ENCODE measurements at places on chromosomes 1 and 21. TPM values are rescaled to one million over a fixed set of nuclear protein-coding genes. Genes with fewer than 3 reads are reported as not detected.

- DNase-seq: no peak
These were observed 420.7 kb upstream of the USP24 start for GRCh38 chr1:55635856-55636255.

GRCh38 chr1:183206538-183207122 is 20.6 kb downstream of the LAMC2 start:
- DNase-seq: no peak

DNA sequence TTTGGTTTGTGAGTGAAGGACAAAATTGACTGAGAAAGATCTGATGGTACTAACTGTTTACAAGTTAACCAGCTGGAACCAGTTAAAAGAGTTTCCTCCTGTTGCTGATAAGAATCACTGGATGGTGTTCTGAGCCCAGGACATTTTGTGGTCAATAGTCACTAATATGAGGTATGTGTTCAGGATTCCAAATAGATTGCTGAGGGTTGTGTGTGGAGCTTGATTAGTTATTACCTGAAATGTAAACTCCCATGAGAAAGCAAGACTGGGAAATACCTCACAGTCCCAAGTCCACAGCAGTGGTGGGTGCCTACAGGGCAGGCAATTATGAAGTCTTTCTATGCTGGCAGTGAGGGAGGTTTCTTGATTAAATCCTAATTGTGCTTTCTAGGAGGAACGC is 164.6 kb downstream of the DNM3 start:
- no peak for DNase-seq

GRCh38 chr1:68287241-68287640 is 54.9 kb upstream of the WLS start:
- DNase-seq: no peak

DNA sequence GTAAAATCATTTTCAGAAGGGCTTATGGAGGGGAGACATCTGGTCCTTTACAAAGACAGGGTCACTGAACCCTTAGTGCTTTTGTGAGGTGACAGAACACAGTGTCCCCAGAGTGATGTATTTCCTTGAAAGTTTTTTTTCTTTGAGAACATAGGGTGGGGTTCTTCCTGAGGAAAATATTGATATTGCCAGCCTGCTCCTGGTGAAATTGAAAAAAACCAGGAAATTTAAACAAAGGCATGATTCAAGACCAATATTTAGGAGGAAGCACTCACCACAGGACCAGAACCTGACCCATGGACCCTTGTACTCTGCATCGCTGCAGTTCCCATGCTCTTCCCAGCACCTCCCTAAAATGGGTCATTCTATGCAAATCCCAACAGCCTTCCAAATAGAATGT is 63.7 kb downstream of the ST6GALNAC3 start:
- no peak for DNase-seq

GRCh38 chr1:203346060-203346768 is 4.7 kb downstream of the FMOD start:
- DNase-seq: no peak

- no peak for DNase-seq
These were observed 3.3 kb upstream of the UTP11 start for GRCh38 chr1:38009088-38009840.

DNA sequence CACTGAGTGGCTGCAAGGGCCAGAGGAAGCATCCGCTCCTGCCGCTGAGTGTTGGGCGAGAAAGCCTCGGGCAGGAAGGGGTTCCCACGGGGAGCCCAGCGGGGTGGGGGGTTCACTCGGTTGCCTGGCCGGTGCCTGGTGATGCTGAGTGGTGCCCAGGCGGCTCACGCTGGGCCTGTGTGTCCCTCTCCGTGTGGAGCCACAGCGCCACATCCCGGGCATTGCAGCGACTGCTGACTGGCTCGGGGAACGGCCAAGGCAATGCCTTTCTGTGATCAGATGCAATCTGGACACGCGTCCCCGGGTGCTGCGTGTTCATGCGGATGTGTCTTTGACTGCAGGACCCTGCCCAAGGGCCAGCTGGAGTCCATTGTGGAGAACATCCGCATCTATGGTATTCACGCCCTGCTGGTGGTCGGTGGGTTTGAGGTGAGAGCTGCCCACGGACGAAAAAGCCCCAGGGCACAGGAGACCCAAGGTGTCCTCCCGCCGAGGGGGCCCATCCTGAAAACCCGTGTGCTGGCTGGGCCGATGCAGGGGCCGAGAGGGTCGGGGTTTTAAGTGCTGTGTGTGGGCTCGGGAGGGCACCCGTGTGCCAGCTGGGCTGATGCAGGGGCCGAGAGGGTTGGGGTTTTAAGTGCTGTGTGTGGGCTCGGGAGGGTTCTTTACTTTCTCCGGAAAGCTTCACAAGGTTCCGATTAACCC is 16.4 kb downstream of the CFAP410 start:
- DNase-seq: no peak

GRCh38 chr1:11514366-11514765 is 35.4 kb downstream of the DISP3 start:
- no peak for DNase-seq

DNA sequence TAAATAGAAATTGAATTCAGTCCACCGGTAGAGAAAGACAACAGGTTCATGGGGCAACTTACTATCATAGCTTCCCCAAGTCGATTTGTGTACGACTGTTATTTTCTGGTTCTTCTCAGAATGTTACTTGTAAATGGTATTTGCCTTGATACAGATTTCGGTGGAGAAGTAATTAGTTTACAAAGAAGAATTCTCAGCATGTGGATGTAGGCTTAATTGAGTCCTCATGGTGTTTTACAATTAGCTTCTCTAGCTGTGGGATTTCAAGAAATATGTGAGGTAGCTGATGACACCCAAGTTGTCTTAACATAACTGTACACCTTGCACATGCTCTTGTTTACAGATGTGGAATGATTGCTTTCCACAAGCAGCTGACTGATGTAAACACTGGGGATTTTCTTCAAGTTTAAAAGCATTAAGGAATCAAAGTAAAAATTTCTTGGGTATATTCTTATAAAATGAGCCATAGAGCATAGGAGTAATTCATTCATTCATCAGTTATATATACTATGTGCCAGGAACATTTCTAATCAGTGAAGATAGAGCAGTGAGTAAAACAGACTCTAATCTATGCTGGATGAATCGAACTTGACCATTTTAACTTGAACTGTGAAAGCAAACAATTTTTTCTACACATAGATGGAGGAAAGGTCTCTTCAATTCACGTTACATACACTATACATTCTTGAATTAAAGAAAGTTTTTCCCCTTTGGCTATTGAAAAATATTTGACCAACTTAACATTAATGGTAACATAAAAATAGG is 1.4 kb downstream of the MACO1 start:
- DNase-seq: no peak

GRCh38 chr1:171206204-171206977 is 21.3 kb downstream of the FMO2 start:
- no peak for DNase-seq

DNA sequence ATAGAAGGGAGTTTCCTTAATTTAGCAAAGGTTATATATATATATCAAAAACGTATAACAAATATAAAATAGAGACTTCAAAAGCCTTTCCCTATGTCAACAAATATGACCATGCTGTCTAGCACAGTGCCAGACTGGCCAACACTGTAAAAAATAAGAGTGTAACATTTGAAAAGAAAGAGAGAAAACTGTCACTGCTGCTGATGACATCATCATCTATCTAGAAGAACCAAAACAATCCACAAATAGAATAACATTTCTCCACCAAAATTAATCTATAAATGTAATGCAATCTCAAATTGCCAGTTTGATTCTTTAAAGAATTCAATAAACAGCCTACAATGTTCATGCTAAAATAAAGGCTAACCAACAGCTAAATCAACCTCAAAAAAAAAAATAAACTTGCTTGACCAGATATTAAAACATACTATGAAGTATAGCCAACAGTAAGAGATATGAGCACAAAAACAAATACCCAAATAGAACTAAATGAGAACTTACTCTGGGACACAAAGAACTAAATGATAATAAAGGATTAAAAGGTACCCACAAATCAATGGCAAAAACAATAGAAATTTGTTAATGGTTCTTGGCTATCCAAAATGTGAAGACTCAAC is 50.2 kb downstream of the ENAH start:
- DNase-seq: no peak

GRCh38 chr21:29938776-29939103 is 1.1 kb downstream of the GRIK1 start:
- no peak for DNase-seq

- DNase-seq: no peak
These were observed 16.8 kb downstream of the RUNX3 start for GRCh38 chr1:24913274-24913604.

DNA sequence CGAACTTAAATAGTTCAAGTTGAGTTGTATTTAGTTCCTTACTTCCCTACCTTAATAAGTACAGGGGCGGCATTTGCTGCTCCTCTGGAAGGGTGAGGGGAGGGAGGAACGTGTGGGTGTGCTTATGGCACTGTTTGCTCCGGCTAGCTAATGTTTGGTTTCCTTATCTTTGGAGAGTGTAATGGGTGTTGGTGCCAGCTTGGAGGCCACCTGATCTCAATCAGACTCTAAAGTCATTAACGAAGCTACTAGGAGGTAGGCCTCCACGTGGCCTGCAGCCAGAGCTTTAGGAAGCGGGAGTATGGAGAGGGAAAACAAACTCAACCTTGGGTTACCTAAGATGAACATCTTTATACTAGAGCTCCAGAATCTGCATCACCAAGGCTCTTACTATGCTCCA is 43.0 kb upstream of the RAP1A start:
- DNase-seq: peak; percentile 83

LRRC3 gene
- 2.0 TPM for total RNA-seq

LMOD1 gene
- total RNA-seq: 64.5 TPM

FCAMR gene
- total RNA-seq: 4.5 TPM

PRKCZ gene
- 50.4 TPM for total RNA-seq

LRIG2 gene
- 12.1 TPM for total RNA-seq

AGT gene
- total RNA-seq: 5.3 TPM

Data from colonic mucosa (tissue), 4 donors.